GM20000 (cell line): ENCODE measurements at places on chromosomes 11 and 22.

GRCh38 chr11:120030411-120030810 is 107.5 kb downstream of the TRIM29 start:
- no peak for DNase-seq

DNA sequence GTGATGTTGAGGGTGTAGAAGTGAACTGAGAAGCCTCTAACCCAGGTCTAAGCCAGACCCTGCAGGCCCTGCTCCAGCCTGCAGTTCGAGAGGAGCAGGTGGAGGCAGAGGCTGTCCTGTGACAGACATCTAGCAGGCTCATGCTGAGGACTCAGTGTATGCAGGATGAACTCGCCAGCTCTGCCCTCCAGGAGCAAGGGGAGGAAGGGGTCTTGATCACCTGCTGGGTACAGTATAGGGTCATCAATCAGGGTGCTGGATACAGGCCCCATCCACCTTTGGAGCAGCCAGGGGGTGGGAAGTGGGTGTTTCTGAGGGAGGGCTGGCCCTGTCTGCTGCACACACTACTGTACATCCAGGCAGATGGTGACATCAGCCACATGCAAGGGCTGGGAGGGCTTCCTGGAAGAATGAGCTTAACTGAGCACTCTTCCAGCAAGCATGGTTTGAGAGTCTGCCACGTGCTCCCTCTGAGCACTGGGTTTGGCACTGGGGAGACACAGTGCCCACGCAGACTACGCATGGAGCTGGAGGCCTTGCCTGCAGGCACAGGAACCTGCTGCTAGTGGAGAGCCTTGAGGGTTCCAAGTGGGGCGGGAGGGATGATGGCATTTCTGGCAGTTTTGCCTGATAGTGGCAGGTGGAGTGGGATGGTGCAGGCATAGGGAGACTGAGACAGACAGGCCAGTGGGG is 9.2 kb downstream of the MAPK8IP1 start:
- no peak for DNase-seq

DNA sequence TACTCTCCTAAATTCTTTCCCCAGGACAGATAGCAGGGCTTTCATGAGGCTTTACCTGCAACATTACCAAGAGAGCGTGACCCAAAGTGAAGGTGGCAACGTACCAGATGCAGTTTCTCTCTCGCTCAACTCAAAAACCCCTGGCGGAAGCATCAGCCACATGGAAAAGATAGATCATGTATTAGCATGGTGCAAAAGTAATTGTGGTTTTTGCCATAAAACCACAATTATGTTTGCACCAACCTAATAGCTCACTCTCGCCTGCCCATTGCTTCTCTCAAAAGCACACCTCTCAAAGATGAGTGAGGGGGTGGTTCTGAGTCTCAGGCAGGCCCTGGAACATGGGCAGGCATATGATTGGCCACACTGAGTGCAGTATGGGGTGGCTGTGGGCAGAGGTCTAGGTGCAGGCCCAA is 7.0 kb downstream of the MS4A6A start:
- no peak for DNase-seq

DNA sequence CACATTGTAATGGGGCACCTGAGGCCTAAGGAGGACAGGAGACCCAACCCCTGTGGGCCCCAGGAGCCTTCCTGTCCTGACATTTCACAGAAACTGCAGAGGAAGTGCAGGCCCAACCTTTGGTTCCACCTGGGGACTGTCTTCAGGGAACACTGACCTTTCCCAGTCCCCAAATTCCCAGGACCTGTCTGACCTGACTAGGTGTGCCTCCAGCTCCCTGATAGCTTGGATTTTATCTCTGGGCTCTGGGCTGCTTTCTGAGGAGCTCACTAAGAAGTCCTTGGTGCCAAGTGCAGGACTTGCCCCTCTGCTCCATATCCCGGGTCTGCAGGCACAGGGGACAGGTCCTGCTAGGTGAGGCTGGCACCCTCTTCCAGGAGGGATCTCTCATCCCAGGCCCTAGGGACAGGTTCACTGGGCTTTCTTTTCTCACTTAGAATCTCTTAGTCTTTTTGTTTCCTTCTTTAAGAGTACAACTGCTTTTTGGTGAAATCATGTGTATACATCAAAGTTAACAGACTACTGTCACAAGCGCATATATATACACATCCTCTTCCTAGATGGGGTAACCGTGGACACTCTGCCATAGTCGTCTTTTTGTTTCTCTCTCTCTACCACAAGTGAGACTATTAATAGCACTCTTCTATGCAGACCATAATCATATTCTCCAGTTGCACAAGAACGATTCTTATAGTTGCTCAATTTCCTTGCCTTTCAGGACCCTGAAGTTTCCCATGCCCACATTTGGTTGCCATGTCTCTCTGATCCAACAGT is 72.0 kb upstream of the IGLL5 start:
- no peak for DNase-seq

- DNase-seq: no peak
Measured at GRCh38 chr11:118343981-118344515, at the start of gene CD3G. CD3G (plus strand) TSS chr11:118344344; CDS start chr11:118344424, 80 bp downstream.

DNA sequence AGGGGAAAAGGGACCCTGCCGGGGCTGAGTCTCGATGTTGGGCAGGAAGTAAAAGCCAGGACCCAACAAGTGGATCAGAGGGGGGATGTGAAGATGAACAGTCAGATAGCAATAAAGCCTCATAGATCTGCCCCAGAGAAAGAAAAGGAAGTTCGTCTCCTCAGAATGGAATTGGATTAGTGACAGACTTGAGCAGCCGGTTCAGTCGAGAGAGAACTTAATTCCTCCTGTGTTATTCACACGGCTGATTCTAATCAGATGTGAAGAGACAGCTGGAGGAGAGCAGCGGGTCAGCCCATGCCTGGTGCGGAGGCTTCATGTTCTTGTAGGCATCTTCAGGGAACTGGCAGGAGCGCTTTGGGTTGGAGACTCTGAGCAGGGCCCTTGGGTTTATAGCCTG is 29.3 kb upstream of the CABP7 start:
- DNase-seq: no peak

DNA sequence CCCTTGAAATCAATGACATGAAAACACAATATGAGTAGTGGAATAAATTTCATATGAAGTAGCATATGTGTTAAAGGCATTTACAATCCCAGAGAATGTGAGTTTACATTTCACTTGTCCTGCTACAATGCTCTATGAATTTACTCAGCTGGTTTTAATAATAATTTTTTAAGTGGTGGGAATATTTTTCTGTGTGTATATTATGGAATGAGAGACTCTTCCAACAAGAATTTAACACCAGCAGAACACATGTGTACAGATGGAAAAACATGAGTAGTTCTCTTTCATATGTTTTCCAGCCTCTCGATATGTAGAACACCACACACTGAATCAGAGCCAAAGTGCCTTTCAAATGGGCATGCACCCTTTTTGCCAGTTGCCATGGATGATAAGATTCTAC is 170.4 kb downstream of the MAML2 start:
- DNase-seq: no peak

- DNase-seq: no peak
Measured at GRCh38 chr11:34558673-34559072, 45.1 kb upstream of the ELF5 start.

GRCh38 chr22:45155050-45155840 is 8.5 kb upstream of the NUP50 start:
- no peak for DNase-seq

GRCh38 chr22:36215981-36216380 is 14.4 kb upstream of the APOL4 start:
- no peak for DNase-seq

DNA sequence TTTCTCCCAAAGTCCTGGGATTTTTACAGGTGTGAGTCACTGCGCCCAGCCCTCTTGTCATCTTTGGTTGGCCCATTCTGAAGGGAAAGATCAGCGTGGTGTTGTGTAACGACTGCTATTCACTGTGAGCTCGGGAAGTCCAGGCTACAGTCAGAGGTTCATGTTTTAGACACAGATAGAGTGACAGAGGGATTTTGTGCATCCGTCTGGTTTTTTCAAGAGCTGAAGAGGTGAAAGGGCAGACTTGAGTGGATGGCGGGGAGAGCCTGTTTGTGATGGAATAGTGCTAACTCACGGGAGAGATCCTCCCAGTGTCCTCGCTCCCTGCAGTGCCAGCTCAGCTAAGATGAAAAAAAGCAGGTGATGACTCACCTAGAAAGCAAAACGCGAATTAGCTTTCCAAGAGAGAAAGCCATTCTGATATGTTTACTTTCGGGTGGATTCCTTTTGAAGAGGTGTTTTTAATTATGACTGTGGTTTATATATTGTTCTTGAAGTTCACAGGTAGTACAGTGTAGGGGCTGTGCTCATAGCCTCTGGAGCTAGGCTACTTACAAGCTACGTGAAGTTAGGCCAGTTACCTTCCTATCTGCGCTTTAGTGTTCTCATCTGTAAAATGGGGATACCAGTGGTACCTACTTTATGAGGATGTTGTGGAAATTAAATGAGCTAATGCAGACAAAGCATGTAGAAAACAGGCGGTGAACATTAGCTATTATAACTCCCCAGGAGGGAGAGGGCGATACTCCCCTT is 67.2 kb downstream of the C11orf91 start:
- DNase-seq: no peak

GRCh38 chr11:1389932-1390568 is at the start of gene BRSK2:
BRSK2 (plus strand) TSS chr11:1389934; CDS start chr11:1390285, 351 bp downstream.
- DNase-seq: no peak

DNA sequence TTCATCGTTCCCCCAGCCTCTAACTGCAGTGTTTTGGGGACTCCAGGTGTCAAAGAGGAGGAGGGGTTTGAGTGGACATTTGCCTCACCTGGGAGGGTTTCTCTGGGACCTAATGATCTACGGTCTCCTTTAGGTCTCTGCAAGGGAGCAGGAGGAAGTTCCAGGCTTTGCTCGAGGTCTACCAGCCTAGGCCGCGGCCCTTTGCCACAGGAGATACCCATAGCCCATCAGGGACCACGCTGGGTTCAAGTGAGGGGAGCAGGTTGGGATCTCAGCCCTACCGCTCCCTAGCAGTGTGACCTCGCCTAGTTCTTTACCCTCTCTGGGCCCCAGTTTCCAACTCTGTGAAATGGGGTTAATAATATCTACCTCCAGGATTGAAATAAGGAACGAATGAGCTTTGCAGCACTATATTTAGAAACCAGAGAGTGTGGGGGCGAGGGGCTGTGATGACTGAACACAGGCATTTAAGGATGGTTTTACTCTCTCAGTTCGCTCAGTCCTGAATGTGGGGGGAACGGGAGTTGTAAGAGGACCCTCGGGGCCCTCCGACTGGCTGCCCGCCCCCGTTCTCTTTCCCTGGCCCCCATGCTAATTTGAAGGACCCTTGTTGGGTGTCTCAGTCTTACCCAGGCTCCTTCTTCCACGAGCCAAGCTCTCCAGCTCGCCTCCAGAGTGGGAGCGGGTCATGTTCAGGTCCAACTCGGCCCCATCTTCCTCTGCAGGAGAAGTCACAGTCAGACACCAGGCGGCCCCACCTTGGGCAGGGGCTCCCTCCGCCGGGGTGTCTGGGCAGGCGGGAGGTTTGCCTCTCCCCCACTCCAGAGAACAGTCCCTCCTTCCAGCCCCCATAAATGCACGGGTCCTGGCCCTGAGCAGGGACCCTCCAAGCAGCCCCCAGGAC is 11.7 kb downstream of the PDGFB start:
- no peak for DNase-seq

DNA sequence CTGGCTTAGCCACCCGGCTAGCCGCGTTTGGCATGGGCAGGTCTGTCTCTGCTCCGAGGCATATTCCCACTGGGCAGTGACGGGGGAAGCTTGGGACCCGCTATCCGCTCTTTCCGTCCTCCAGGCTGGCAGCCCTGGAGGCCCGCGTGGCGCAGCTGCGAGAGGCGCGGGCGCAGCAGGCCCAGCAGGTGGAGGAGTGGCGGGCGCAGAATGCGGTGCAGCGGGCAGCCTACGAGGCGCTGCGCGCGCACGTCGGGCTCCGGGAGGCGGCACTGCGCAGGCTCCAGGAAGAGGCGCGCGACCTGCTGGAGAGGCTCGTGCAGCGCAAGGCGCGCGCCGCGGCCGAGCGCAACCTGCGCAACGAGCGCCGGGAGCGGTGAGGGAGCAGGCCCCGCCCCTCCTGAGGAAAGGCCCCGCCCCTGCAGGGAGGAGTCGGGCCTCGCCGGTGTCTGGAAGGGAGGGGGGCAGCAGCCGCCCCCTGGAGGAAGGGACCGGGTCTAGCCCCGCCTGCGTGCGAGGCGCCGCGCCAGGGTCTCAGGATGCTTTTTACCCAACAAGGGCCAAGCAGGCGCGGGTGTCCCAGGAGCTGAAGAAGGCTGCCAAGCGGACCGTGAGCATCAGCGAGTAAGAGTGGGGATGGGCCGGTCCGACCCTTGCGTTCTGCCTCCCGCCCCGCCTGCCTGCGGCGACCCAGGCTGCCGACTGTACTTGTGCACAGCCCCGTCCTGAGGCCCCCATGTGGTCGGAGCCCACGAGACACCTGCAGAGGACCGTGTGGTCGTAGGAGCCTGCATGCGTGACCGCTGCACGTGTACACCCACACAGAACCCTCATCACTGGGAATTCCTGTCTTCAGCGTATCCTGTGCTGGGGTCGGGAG is 7.9 kb downstream of the ATG16L2 start:
- DNase-seq: peak; percentile 97

GRCh38 chr11:35682230-35683173 is 19.9 kb downstream of the TRIM44 start:
- no peak for DNase-seq

GRCh38 chr11:131065435-131066413 is 149.4 kb upstream of the SNX19 start:
- no peak for DNase-seq

- no peak for DNase-seq
Measured at GRCh38 chr11:95917193-95918036, 6.5 kb downstream of the MTMR2 start.

DNA sequence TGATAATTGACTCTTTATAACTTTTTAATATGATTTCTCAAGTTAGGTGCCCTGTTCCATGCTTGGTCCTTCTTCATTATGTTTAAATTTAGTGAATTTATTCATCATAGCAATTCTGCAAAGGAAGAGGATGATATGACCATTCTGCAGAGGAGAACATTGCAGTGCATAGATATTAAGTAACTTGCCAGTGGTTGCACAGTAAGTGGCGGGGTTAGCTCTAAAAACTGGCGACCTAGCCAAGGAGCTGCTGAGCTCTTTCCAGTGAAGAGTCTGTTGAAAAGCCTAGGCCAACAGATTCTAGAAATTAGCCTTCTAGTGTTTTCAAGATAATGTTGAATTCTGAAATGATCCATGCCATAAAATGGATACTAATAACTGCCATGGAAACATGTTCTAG is 4.6 kb downstream of the EWSR1 start:
- no peak for DNase-seq

- no peak for DNase-seq
Measured at GRCh38 chr11:34600339-34601084, 20.4 kb upstream of the EHF start.

- no peak for DNase-seq
Measured at GRCh38 chr22:33654173-33654895, 265.9 kb downstream of the LARGE1 start.

DNA sequence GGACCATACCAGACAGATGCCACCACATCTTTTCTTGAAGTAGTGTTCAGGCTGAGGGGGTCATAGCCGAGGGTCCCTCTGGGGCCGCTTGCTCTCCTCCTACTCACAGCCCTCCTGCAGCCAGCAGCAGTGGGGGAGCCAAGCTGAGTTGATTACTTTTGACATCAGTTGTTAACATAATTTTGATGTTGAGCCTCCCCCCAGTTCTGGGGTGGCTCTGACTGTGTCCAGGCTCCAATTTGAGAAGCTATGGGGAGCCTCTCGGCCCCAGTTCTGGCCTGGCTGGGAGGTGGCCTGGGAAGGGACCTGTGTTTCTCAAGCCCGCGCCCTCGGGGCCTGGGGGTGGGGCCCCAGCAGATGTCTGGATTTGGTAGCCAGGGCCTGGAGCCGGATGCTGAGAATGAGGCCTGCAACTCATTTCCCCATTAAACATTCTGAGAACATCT is 47.9 kb downstream of the KCNQ1OT1 start:
- no peak for DNase-seq
